ENCODE measurements at places on chromosomes 2 and 18. TPM values are rescaled to one million over a fixed set of nuclear protein-coding genes. Genes with fewer than 3 reads are reported as not detected.

Gene INO80C
- 7.0 TPM for total RNA-seq

Gene SPDYA
- total RNA-seq, result 0.85 TPM

Gene INHA
- total RNA-seq, result 0.48 TPM

Gene SOX11
- total RNA-seq, result not detected

Gene TUBA3E
- total RNA-seq, result not detected

Gene MRPL33
- 33.7 TPM for total RNA-seq

Gene COL5A2
- total RNA-seq, result 1.9 TPM

Gene WNT6
- total RNA-seq, result under 0.01 TPM

All from tracheal epithelial cell (primary cell).